ENCODE measurements at places on chromosomes 1 and 21.

DNA sequence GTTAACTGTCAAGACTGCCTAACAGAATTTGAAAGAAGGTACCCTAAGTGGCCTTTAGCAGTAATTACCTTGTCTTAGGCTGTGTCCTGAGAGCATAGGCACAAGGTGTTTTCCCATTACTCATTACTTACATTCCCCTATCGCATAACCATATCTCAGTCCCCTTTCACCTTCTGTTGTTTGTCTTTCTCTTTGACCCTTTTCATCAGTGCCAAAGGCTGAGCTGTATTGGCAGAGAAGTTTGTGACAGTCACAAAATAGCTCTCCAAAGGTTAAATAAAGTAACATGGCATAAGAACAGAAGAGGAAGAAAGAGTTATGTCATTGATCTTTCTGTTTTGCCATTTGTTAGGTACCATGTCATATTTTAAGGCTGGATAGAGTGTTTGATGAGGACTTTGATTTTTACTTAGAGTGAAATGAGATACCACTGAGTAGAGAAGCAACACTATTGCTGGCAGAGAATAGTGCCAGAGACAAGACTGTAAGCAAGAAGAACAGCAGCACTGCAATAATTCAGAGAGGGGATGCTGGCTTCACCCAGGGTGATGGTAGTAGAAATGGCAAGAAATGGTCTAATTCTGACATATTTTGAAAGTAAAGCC lies 497.8 kb downstream of the TTLL7 start:
- no peak for DNase-seq

- DNase-seq, result no peak
Measured at GRCh38 chr1:70866542-70867264, 180.9 kb downstream of the PTGER3 start.

DNA sequence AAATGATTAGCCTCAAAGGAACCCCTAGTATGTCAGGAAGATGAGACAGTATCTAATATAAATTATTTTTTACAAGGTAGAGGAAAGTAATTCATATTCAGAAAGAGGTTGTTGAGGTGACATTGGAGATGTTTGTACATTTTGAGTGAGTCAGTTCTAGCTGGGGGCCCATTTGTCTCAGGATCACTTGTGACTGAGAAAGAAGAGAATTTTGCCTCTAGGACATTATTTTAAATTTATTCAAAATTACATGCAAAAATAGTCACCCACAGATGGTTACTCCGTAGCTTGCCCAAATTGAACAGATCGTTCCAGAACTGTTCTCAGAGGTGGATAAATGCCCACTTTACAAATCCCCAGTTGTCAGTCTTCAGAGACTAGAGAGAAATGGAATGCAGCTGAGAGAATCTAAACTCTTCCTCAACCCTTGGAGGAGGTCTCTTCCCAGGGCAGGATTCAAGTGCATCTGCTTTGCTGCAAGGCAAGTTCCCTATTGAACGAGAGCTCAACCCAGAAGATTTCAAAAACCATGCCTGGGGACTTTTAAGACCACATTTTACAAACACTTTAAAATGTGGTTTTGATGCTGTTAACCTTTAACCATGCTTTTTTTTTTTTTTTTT lies 987.8 kb upstream of the ADAMTS5 start:
- peak; percentile 44 for DNase-seq

GRCh38 chr1:191910245-191910644 lies 248.0 kb upstream of the RGS18 start:
- DNase-seq, result no peak

GRCh38 chr21:46255758-46256337 lies 27.3 kb upstream of the LSS start:
- no peak for DNase-seq

DNA sequence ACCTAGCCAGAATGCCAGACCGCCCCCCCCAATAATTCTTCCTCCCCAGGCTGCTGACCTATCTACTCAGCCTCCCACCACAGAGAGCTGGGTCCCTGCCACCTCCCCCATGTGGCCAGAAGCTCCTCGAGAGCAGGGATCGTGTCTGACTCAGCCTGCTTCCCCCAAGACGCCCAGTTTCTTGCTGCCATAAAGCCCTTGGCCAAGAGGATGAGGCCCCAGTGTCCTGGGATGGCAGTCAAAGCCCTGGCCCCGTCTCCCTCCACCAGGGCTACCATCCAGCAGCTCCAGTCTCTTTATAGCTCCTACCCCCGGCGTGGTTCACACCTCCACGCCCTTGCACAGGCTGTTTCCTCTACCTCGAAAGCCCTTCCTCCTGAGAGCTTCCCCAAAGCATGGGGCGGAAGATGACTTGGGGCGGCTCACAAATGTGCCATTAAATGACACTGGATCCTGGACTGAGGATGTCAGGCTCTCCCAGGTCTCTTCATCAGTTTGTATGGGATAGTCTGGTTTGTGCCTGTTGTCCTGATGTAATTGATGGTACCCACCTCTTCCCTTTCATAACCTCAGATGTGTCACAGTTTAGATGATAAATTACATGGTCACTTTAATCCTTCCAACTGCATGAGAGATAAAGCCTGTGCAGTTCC lies 13.2 kb downstream of the ADGRB2 start:
- DNase-seq, result no peak

DNA sequence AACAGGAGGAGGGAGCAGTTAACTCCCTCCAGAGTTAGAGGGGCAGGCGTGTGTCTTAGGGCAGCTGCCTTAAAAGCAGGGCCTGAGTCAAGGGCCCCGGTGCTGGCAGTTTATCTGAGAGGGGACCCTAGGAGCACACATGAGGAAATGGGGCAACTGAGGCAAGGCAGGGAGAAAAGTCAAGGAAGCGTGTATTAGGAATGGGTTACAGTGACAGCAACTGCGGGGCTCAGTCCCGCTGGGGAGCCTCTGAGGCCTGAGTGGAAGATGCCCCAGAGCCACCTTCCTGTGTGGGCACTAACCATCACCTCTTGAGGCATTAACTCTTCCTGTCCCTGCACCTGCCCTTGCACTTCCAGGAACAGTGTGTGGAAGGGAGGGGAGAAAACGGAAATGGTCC lies 276.3 kb downstream of the MATN1 start:
- DNase-seq, result no peak

DNA sequence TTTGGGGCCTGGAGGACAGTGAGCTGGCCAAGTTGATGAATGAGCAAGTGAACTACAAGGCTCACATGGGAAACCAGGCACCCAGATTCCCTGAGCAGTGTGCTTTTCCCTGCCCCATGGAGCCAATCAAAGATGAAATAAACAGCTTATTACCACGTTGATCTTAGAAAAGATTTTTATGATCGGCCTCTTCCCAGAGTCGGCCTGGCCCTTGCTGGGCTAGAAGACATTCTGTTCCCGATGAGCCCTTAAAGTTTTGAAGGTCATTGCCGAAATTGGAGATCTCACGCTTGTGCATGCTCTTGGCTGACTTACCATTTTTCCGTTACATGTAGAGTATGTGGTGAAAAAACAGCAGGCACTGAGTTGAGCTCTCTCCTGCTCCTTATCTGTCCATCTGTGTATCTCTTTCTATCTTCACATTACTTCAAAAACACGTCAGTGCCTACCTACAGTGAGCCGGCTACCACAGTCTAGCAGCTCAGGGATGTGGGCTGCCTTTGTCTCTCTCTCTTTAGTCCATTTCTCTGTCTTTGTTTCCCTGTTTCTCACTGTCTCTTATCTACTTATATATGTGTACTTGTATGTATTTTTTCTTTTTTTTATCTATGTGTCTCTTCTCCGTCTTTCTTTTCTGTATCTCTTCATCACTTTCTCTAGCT lies 248.8 kb upstream of the USP24 start:
- no peak for DNase-seq

DNA sequence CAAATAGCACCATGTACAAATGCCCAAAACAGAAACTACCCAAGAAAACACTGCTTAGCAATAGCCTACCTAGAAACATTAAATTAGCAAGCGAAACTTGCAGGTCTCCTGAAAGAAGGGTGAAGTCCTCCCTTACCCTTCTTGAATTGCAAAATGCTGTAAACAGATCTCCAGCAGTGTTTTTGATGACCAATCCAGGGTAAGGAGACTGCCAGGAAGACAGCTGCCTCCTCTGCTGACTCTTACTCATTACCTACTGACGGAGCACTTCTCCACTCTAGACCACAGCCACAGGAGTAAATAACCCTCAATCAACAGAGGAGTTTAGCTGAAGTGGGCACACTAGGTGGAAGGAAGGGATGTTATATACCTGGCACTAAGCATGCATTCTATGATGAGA lies 32.2 kb upstream of the GADD45A start:
- peak; percentile 51 for DNase-seq

- no peak for DNase-seq
Measured at GRCh38 chr1:157226739-157227138, 88.5 kb upstream of the ETV3 start.

GRCh38 chr1:153769221-153769620 lies 6.0 kb upstream of the SLC27A3 start:
- DNase-seq, result no peak

DNA sequence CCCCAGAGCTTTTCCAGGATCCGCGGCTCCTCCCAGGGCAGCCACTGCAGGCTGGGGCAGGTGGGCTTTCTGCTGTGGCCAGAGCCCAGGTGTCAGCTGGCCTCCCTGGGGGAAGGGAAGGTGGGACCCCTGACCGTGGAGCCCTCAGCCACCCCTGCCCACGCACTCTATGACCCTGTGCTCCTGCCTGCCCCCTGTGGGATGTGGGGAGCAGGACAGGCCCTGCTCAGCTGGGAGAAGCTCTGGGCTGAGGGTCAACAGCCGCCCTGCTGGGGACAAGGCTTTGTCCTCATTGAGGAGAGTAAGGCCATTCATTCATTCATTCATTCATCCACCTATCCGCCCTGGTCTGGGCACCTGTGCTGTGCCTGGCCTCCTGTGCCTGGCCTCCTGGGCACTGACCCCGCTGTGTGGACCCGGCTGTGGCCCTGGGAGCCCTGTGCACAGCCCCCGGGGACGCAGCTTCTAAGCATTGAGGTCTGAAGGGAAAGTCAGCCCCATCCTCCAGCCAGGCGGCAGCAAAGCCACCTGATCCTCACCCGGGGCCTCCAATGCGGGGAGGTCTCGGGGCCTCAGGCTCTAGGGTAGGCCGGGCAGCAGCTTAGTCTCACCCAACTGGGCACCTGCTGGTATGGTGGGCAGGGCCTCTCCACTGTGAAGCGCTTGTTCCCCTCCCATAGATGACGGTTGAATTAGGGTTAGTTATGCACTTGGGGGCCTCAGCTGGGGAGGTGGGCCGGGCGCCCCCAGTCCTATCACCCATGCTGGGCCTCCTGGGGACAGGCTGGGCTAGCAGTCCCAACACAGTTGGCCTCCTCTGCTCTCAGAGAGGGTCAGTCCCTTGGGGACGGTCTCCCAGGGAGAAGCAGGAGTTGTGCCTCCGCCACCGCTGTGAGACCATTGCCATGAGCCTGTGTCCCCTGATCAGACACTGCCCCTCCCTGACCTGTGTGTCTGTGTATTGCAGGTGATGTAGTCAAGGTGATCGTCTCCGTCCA lies 6.0 kb downstream of the TNFRSF14 start:
- no peak for DNase-seq

DNA sequence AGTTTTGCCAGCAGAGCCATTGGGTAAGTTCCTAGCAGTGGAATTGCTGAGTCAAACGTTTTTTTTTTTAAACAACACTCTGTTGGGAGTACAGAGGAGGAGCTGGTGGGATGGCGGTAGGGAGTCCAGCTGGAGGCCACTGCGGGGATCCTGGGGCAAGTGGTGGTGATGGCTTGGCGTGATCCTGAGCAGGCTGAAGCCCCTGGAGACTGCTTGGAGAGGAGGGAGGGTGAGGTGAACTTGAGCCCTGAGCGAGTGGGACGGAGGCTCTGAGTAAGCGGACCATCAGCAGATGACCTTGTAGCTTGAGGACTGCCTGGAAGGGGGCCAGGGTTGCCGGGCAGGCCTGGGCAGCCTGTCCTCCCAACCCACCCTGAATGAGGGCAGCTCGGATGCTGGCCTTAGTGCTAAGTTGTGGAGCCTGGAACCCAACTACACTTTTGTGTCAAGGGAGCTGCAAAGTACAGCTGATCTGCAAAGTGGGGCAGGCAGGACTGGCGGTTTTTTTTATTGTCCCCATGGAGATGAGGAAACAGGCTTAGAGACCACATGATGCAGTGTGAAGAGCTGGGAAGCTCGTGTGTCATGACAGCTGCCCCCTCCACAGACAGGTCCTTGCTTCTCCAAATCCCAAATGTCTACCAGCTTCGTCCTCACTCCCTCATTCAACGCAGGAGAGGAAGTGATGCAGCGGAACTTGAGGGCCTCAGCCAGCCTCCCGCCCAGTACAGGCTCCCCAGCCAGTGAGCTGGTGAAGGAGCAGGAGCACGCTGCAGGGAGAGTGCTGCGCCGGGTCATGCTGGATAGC lies 20.2 kb downstream of the MRPL37 start:
- DNase-seq, result peak; percentile 62

- DNase-seq, result no peak
Measured at GRCh38 chr1:234897754-234898454, 230.7 kb downstream of the TOMM20 start.

DNA sequence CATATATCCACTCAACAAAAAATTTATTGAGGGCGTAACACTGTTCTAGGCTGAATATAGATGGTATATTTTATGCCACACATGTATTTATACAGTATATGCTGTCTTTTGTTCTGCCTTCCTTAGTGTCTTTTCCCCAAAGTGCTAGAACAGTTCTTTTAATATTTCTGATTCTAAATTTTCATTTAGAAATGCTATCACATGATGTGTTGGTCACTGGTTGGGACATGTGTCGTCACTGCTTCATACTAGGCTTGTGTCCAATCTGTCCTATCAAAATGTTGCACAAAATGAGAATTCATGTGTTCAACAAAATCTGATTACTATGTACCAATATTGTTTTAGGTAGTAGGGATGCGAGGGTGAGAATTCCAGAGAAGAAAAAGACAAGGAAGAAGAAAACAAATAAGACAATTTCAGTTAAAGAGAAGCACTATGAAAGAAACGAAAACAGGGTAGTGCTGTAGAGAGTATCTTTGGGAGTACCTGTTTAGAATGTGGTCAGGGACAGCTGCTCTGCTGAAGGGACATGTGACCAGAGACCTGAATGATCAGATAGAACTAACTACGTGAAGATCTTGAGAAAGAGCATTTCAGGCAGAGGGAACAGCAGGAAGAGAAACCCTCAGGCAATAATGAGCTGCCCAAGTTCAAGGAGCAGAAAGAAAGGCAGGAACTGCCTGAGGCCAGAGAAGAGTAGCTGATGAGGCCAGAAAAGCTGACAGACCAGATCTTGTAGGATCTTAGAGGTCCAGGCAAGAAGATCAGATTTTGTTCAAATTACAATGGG lies 1.3 kb downstream of the KMO start:
- no peak for DNase-seq

GRCh38 chr1:116334015-116334547 lies 39.0 kb upstream of the ATP1A1 start:
- no peak for DNase-seq

GRCh38 chr21:31255896-31256295 lies 88.2 kb downstream of the TIAM1 start:
- DNase-seq, result no peak

Data from AG09319 (cell line).